ENCODE measurements at places on chromosomes 13 and 19.
A peak's percentile ranks its signal among the peaks of the same experiment; 100 is the strongest.

DNA sequence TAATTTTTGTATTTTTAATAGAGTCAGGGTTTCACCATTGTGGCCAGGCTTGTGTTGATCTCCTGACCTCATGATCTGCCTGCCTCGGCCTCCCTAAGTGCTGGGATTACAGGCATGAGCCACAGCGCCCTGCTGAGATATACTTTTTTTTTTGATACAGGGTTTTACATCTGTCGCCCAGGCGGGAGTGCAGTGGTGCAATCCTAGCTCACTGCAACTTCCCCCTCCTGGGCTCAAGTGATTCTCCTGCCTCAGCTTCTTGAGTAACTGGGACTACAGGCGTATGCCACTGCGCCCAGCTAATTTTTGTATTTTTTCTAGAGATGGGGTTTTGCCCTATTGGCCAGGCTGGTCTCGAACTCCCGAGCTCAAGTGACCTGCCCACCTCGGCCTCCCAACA is 2.0 kb downstream of the COLGALT1 start:
- no peak for DNase-seq

DNA sequence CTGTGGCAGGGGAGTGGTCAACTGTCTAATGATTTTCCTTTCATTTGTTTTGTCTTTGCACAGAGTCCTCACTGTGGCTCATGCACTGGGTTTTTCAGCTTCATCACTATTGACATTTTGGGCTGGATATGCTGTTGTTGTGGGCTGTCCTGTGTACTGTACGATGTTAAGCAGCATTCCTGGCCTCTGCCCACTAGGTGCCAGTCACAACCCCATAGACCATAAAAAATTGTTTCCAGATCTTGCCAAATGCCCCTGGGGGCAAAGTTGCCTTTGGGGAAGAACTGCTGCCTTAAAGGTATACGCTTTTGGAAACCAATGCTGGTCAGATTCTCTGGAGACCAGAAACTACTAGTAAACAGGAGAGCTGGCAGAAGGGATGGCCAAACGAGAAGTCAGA is 310.4 kb downstream of the SPRY2 start:
- DNase-seq, result no peak

- DNase-seq, result no peak
These were observed 1119.5 kb upstream of the ATXN8OS start for GRCh38 chr13:68988176-68988575.

DNA sequence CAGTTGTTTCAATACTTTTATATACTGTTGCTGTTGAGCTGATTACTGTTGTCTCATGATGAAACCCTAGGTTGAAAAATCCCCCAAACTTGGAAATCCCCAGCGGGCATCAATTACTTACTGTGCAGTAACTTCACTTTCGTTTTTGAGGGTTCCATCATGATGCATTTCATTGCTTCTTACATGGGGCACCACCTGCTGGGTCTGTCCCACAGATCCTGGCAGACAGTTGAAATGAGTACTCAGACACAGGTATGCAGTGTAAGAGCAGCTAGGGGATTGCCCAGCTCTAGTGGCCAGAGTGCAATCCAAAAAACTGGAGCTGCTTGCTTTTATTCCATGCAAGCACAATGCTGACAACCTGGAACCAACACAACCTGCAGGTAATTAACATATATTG is 132.5 kb upstream of the ZNF91 start:
- DNase-seq, result no peak

GRCh38 chr19:4456843-4457653 is 546 bp downstream of the UBXN6 start:
- peak; percentile 66 for DNase-seq

DNA sequence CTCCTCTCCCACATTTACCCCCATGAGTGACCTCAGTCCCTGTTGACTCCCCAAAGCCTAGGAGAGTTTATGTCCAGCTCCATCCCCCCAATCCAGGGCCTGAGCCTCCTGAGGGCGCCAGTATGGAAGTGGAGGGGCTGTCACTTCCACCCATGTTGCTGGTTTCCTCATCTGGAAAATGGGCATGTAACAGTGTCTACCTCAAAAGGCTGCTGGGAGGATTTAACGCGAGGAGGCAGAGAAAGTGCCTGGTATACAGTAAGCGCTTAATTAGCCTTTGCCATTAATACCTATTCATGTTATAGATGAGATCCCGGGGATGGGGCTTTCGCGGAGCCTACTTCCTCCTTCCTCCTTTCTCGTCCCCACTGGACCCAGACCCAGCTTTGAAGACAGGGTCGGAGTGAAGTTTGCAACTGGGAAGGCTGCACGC is 476 bp downstream of the TYK2 start:
- no peak for DNase-seq

DNA sequence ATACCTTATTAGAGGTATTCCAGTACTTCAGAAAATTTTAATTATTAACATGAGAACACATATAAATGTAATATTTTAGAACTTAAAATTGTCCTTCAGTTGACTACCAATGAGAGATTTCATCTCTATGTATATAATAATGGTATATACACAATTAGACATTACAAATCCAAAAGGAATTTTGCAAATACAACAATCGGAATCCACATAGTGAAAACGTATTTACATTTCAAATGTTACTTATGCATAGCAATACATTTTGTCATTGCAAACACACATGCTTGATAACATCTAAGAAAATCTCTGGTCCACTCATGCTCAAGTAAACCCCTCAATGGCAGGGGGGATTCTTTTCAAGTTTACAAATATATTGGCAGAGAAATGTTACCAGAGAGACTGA is 2345.2 kb downstream of the PCDH9 start:
- DNase-seq, result no peak

DNA sequence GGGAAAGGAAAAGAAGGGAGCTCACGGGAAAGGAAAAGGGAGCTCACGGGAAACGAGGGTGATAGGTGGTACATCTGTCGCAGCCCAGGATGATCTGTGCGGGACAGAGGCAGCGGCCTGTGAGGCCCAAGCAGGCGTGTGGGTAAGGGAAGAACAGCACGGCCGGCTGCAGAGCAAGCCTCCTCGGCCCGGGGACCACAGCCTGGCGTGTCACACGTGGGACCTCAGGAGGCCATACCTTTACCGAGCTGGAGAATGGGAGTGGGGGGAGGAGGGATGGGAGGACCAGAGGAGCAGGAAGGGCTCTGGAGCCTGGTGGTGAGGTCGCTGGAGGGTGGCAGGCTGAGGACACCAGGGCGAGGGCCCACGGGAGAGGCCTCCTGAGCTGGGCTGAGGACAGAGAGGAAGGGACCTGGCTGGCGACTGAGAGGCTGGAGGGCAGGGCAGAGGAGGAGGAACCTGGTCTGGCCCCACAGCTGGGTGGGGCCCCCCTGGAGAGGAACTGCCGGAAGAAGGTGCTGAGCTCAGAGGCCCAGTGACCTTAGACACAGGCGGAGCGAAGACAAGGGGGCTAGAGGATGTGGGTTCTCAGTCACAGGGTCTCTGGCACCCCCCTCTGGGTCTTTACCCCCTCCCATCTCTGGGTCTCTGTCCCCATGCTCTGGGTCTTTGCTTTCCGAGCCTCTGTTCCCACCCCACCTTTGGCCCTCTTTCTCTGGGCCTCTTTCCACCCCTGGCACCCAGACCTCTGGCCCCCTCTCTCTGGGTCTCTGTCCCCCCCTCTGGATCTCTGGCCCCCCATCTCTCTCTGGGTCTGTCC is 2.9 kb upstream of the FTL start:
- no peak for DNase-seq

- DNase-seq, result peak; percentile 34
These were observed 12.2 kb downstream of the CIC start for GRCh38 chr19:42281146-42281826.

GRCh38 chr13:112735791-112736190 is 46.0 kb downstream of the ATP11A start:
- DNase-seq, result no peak

DNA sequence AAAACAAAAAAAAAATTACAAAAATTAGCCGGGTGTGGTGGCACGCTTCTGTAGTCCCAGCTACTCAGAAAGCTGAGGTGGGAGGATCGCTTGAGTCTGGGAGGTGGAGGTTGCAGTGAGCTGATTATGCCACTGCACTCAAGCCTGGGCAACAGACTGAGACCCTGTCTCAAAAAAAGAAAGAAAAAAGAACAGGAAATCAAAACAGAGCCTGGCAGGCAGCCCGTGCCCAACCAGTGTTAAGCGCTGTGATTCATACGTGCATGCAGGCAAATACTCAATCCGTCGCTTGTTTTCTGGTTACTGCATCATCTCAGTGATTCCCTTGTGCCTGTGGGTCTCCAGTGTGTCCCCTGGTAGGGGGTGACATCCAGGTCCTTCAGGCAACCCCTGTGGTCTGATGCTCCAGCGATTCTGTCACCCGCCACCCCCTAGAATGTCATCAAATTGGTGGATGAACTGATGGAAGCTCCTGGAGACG is 18.1 kb downstream of the DDX39A start:
- DNase-seq, result no peak

GRCh38 chr13:23098161-23098907 is 82.4 kb upstream of the SGCG start:
- no peak for DNase-seq

DNA sequence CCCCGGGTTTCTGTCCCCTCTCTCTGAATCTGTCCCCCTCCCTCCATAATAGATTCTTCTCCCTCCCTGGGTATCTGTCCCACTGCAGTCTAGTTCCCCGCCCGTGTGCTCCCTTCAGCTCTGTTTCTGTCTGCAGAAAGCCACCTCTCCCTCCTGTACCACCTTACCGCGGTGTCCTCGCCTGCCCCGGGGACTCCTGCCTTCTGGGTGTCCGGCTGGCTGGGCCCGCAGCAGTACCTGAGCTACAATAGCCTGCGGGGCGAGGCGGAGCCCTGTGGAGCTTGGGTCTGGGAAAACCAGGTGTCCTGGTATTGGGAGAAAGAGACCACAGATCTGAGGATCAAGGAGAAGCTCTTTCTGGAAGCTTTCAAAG is 1.3 kb downstream of the FCGRT start:
- DNase-seq, result no peak

- DNase-seq, result no peak
These were observed 4.6 kb downstream of the RNASEH2B start for GRCh38 chr13:50914176-50914700.

DNA sequence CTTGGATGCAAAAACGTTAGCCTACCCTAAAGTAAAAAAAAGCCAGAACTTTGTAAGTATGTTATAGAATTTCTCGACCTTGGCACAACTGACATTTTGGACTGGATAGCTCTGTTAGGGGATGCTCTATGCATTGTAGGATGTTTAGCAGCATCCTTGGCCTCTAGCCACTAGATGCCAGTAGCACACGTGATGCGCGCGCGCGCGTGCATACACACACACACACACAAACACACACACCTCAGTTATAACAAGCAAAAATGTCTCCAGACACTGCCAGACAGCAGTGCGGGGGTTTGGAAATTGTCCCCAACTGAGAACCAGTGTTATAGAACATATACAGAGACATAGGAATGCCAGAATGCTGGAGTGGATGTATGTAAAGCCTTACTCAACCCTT is 17.2 kb downstream of the ZNF226 start:
- DNase-seq, result no peak

DNA sequence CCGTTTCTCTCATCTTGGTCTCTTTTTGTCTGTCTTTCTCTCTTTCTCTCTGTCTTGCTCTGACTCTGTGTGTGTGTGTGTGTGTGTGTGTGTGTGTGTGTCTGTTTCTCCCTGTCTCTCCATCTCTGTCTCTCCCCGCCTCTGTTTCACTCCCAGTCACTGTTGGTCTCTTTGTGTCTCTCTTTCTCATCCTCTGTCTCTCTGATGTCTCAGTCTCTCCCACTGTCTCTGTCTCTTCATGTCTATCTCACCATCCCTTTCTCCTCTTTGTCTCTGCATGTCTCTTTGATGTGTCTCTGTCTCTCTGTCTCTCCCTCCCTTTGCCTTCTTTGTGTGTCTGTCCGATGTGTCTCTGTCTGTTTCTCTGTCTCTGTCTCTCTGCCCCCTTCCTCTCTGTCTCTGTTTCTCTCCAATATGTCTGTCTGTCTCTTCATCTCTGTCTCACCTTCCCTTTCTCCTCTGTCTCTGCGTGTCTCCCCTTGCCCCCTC is 2.5 kb downstream of the NFIC start:
- DNase-seq, result no peak

GRCh38 chr19:50300814-50301606 is 28.2 kb downstream of the KCNC3 start:
- DNase-seq, result no peak

- peak; percentile 85 for DNase-seq
These were observed at the start of the genes PSENEN and U2AF1L4 for GRCh38 chr19:35745328-35746086. Gene PSENEN, plus strand, starts transcription at chr19:35745651. Its CDS starts 280 bp downstream, at chr19:35745931. Gene U2AF1L4, minus strand, starts transcription at chr19:35745418. Its CDS starts 27 bp downstream, at chr19:35745391.

DNA sequence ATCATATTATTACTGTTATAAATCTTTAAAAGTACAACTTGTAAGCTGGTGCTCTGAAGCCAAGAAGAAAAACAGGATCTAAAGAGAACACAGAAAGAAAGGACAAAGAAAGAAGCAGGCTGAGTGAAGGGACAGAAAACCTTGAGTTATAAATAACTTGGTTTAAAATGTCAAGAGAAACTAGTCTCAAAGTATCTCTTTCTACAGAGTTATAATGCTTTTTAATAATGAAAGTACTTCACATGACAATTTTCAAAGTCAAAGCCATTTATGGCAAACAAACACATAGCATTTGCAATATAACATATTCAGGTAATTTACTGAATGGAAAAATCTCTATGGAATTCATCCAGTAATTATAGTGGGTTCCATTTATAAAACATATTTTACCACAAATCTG is 33.4 kb downstream of the CAB39L start:
- no peak for DNase-seq

DNA sequence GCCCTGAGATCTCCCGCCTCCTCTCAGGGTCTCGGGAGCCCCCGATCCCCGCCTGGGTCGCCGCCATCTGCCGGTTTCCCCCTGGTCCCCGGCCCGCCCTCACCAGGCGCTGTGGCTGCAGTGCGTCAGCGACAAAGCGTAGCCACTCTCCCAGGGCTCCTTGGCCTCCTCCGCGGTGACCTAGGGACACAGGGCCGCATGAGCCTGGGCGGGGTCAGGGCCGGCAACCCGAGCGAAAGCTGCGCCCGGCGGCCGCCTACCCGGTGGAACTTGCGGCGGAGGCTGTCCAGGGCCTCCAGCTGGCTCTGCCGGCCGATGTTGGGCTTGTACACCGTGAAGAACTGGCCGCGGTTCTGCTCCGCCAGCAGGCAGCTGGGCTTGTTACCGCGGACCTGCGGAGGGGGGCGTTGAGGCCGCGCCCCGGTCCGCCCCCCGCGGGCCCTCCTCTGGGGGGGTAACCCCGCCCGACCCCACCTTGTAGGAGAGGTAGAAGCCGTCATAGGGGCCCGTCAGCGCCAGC is 5.3 kb downstream of the GPX4 start:
- no peak for DNase-seq

GRCh38 chr13:25401958-25402357 is 30.2 kb downstream of the ATP8A2 start:
- no peak for DNase-seq

GRCh38 chr19:34215006-34215665 is 39.2 kb upstream of the GARRE1 start:
- no peak for DNase-seq

DNA sequence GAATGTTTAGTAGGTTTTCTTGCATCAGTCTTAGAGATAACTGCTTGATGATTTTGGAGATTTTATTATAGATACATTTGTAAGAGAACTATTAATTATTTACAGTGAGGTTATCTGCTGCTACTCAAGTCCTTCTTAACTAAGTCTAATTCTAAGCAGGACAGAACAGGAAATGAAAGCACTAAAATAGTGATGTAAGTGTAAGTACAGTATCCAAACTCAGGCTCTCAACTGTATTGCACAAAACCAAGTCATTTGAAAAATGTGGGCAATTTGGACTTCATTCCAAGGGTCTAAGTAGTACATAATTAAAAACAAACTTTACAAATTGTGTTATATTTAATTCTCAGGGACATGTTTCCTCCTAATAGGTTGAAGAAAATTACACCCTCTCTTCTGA is 417.1 kb downstream of the ITGBL1 start:
- DNase-seq, result no peak

- no peak for DNase-seq
These were observed 117.3 kb downstream of the RAB20 start for GRCh38 chr13:110444226-110444653.

- DNase-seq, result no peak
These were observed 47.0 kb upstream of the FLT1 start for GRCh38 chr13:28541966-28542365.

All from neural crest cell (in vitro differentiated cells).